ENCODE measurements at places on chromosomes 6 and 20.

GRCh38 chr6:73109659-73110058 is 115.6 kb downstream of the KHDC1L start:
- no peak for DNase-seq

DNA sequence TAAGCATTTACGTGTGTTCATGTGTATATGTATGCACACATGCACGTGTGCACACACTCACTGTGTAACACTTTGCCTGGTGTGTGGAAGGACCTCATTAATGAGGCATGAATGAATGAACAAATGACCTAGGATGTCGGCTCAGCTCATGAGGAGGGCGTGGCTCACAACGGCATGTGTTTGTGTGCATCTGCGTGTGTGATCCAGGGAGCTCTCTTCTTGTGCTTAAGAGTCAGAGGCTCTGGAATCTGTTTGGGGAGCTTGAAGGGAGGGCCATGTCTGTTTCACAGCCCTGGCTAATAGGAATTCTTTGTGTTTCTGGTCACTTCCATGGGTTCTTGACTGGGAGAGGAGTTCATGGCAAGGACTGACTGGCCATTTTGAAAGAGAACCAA is 32.7 kb downstream of the TOX2 start:
- DNase-seq, result no peak

- no peak for DNase-seq
Measured at GRCh38 chr20:43940518-43941225, 26.0 kb downstream of the TOX2 start.

DNA sequence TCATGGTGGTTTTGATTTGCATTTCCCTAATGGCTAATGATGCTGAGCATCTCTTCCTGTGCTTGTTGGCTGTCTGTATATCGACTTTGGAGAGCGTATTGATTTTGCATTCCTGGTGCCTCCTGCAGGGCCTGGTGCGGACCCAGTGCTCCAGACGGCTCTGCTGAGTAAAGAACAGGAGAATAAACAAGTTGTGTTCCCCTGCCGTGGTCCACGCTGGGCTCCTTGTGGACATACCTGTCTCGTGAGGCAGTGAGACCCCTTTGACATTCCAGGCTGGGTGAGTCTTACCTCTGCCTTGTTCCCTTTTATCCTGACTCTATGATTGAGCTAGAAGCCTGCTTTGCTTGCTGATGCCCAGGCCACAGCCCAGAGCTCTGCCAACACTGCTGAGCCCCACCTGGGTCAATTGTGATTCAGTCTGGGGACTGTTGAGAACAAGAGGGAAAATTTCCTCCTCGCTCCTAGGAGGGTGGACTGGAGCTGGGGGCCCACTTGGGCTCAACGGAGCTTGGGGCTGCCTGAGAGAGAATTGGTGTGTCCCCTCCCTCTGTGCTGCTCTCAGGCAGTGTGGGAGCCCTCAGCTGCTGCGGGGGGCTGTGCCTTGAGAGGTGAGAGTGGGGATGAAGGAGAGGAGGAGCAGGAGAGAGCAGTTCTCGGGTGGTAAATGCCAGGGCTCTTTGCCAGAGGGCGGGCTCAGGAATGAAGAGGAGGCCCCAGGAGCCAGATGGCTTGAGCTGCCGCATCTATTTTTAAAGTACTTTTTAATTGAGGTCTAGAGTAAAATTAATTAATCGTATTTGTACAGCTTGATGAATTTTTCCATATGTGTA is 43.7 kb upstream of the PMEPA1 start:
- no peak for DNase-seq

DNA sequence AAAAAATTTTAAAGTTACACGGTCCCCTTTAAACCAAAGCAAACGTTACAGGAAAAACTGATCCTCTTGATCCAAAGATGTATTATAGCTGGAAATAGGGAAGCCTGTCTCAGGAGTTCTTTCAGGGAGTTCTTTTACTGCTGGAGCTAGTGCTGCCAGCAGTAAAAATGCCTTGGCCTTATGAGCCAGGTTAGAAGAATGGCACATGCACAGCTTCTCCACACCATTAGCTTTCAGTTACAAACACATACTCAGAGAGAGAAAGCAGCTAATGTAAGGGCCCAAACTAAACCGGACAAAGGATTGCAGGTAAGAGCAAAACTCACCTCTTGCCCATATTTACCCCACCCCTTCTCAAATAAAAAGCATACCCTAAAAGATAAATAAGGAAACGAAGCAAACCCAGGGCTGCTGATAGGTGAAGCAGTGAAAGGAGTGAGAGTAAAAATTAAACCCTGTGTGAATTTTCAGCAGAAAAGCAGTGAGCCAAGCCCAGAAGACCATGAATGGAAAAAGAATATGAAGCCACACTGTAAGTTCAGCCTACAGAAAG is 19.0 kb downstream of the TBC1D20 start:
- DNase-seq, result no peak

- DNase-seq, result no peak
Measured at GRCh38 chr6:169905041-169905807, 153.8 kb downstream of the ERMARD start.
